ENCODE measurements at places on chromosomes 4 and X.

GRCh38 chr4:120826449-120826848 is 96.1 kb downstream of the PRDM5 start:
- no peak for DNase-seq

DNA sequence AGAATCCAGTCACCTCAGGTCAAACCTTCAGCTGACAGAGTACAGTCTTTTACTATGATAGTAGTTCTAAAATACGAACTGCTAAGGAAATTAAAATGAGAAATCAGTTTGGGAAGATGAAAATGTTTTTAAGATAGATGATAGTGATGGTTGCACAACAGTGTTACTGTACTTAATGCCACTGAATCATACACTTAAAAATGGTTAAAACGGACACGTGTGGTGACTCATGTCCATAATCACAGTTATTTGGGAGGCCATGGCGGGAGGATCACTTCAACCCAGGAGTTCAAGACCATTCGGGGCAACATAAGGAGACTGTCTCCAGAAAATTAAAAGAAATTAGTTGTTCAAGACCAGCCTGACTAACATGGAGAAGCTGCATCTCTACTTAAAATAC is 41.4 kb downstream of the ABHD18 start:
- DNase-seq, result no peak

- DNase-seq, result no peak
Measured at GRCh38 chr4:68987007-68987406, 35.4 kb upstream of the UGT2A3 start.

DNA sequence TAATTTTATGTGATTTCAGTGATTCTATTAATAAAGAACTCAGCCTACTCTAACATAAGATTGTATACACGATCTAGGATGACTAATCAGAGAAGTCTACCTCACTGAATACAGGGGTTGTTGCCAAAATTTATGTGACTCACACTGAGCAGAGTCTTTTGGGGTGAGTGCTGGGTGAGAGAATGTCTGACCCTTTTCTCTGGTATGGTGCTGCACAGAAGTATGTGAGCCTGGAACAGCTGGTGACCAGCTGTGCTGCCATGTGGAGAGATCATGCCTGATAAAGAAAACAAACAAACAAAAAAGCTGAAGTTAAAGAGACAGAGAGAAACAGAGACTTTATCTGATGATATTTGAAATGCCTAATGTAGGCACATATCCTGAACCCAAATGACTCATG is 618.1 kb upstream of the GRIA3 start:
- no peak for DNase-seq

DNA sequence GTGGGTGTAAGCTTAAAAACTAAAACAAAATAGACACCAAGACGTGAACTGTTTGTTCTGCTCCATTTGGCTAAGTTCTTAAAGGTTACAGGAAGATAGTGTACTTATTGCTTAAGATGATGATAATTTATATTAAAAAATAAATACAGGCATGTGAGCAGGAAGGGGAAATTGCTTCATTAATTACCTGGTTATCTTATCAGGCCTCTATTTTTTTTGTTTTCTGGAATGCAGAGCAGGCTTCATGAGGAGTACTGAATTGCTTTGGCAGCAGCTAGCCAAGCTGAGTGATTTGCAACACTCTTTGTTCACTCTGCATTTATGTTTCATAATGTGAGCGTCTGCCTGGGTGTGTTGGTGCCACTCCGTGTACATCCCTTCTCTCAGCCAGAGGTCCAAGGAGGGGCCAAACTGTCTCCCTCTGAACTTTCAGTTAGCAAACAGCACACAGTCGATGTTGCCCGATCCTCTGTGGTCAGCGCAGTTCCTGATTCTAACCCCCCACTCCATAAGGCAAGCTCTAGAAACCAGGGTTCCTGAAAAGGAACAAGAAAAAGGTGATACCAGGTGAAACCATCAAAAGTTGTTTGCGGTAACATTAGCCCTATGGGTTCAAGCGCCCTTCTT is 348.2 kb downstream of the SPRY1 start:
- DNase-seq, result no peak

Data from GM12891 (cell line).